Right hindlimb (tissue), 1 donor: ENCODE measurements at places on chromosomes 1 and 21.

- DNase-seq = no peak
These were observed 5.4 kb downstream of the TNN start for GRCh38 chr1:175073061-175073460.

GRCh38 chr1:63688302-63688890 is 85.4 kb upstream of the ROR1 start:
- no peak for DNase-seq

- DNase-seq = peak; percentile 9
These were observed 6.6 kb upstream of the ACTRT2 start for GRCh38 chr1:3014443-3015268.

DNA sequence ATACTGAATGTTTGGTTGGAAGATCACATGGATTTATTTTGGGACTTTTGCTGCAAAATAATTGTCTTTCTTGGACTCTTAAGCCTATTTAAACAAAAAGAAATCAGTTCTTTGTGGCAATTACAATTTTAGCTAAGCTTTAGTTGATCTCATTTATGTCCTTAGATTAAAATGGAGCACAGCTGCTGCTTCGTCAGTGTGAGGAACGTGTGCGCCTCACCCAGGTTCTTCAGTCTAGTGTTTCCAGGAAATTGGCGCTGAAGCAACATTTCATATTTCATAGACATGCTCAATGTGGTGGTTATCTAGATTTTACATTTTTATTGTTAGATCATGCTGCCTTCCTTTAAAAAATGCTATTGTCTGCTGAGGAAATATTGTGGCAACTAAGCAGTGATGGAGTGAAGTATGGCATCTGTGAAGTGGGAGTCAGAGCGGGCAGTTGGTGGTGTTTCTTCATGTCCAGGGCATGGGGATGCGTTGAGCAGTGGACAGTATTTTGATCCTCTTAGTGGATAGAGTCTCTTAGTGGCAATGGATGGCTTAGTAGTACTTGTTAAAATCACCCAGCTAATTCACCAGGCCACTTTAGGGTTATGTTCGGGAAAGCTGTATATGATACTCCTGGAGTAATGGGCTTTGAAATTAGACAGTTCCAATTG is 5.6 kb downstream of the DDI2 start:
- no peak for DNase-seq

GRCh38 chr1:11622398-11622797 is 31.8 kb downstream of the FBXO2 start:
- DNase-seq = no peak

GRCh38 chr1:32876341-32877210 is 5.9 kb upstream of the FNDC5 start:
- DNase-seq = peak; percentile 59

- no peak for DNase-seq
These were observed 330.2 kb downstream of the S1PR1 start for GRCh38 chr1:101566883-101567538.
